ENCODE measurements at places on chromosomes 4 and X.

DNA sequence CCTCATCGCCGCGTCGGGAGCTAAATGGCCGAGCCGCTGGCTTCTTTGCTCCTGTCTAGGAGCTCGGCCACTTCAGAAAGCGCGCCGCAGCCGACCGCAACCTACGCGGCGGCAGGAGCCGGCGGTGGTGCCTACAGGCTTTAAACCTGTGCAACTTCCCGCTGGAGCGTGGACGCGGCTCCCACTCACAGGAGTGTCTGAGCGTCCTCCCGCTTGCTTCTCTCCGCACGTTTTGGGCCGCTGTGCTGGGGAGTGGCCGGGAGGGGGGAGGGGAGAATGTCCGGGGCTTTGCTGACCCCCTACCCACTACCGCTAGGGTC, 1.0 kb downstream of the NHSL2 start:
- DNase-seq = no peak

DNA sequence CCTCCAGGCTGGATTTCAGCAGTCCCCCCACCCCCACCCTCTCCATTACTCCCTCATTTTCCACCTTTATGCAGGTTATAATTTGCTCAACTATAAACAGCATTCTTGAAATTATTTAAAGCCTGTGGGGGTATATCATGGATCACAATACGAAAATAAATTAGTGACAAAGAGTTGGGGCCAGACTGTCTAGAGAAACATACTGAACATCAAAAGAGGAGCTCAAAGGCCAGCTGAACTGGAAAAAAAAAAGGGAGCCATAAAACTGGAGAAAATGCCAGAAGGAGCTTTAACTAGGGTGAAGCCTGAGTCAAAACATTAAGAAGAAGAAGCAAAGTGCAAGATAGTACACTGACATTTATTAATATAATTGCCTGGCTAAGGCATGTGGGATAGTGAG, 137.8 kb downstream of the ANTXR2 start:
- no peak for DNase-seq

DNA sequence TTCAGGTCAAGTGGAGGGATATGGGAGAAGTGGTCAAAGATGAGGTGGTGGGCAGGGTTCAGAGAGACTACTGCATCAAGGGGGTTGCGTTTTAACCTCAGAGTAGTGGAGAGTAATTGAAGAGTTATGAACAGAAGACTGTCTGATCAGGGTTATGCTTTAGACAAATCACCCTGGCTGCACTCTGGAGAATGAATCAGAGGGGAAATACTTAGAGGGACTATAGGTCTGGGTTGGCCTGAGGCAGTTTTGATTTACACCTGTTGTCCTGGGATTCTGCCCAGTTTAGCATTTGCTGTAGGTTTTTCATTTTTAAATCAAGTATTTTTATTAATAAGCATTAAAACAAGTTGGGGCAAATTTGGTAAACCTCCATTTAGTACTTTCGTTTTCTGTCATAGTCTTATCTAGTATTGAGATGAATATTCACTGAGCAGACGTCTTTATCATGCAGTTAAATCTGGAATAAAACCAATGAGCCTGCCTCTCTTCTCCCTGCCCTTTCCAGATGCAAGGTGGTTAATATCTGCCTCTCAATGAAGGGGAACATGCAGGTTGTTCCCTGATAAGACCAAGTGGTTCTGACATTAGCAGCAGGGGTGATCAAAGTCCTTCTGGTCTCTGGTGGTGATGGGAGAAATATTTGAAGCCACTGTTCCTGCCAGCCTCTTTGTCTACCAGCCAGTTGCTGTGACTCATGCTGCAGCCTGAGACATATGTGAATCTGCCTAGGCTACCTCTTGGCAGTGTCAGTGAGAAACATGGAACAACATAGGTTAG, 116.0 kb upstream of the RPS6KA3 start:
- no peak for DNase-seq

GRCh38 chrX:9846631-9847030, 60.4 kb downstream of the SHROOM2 start:
- DNase-seq = no peak

DNA sequence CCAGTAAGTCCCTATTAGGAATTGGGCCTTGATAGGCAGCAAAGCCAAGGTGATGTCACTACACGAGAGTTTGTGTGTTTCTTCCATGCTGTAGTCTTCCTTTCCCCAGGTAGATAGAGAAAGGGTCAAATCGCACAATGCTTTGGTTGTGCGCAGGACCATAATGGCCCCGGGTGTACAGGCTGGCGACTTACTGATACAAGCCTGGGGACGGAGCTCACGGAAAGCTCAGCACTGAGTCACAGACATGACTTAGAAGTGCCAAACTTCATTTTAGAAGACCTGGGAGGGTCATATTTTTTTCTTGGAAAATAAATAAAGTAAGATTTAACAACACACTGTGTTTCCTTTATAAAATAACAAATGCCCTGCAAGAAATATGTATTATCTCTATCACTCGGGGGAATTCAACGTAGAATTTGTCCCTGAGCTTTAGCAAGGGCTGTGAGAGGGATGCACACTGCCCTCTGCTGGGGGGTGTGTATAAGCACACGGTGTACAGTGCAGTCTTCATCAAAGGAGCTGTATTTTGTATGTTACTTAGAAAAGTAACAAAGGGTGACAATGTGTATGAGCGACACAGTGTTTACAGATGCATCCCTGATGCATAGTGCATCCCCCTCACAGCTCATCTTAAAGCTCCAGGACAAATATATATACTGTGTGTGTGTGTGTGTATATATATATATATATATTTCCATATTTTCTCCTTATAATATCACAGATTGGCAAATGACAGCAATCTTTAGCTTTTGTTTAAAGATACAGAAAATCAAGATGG, 254.5 kb upstream of the VEGFC start:
- DNase-seq = peak; percentile 4

- no peak for DNase-seq
Measured at GRCh38 chr4:42638993-42639392, 17.9 kb downstream of the ATP8A1 start.

GRCh38 chr4:11727903-11728564, 299.3 kb upstream of the HS3ST1 start:
- no peak for DNase-seq

DNA sequence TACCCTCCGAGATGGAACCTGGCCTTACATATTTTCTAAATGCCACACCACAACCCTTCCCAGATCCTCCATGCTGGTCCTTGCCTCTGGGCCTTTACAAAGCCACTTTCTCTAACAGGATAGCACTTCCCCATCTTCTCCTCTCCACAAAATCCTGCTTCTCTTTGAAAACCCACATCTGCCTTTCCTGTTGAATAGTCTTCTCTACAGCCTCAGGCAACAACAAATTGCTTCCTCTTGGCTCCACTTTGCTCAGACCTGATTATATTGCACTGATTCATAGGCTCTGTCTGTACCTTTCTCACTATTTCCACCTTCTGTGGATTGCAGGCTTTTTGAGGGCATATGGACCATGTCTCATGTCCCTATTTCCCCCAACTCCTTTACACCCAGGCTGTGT, 203.7 kb upstream of the MBNL3 start:
- no peak for DNase-seq

DNA sequence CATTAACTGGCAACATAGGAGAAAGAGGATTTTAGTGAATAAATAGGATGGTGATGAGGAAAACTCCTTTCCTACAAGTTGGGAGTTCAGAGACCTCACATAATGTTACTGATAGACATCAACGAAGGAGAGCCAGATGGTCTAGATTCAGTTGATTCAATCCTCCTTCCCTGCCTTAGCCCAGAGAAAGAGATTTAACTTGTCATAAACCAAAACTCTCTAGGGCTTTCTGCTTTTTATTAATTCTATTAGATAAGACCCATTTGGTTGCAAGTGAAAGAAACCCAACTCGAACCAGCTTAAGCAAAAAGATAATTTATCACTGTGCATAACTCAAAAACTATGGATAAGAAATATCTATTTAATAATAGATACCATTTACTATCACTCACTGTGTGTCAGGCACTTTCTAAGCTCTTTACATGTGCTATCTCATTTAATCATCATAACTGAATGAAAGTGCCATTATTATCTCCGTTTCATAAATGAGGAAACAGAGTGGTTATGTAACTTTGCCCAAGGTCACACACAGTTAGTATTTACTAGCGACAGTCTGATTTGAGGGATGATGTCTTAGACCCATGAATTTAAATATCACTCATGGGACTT, 4.3 kb upstream of the UNC5C start:
- DNase-seq = no peak

- no peak for DNase-seq
Measured at GRCh38 chrX:118974908-118975671, 672 bp downstream of the LONRF3 start.

DNA sequence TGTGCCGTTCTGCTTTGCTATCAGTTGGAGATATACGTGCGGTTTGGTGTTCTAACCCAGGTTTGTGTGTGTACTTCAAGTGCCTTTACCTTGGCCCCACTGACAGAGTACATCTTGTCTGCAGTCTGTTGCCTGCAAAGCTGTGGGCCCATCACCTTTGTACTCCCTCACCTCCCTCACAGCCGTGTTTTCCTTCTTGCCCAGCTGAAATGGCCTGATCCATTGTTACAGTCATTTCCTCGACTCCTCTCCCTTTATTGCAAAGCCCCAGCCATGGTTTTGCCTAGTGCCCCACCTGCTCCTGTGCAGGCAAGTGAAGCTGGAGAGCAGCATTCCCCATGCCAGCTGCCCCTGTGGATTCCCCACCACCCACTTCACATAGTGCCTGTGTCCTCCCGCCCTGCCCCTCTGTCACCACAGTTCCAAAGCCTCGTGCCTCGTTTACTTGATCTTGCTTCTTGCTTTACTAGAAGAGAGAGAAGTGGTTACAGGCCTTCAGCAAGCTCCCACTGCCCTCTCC, 55.2 kb upstream of the TLR2 start:
- DNase-seq = no peak

DNA sequence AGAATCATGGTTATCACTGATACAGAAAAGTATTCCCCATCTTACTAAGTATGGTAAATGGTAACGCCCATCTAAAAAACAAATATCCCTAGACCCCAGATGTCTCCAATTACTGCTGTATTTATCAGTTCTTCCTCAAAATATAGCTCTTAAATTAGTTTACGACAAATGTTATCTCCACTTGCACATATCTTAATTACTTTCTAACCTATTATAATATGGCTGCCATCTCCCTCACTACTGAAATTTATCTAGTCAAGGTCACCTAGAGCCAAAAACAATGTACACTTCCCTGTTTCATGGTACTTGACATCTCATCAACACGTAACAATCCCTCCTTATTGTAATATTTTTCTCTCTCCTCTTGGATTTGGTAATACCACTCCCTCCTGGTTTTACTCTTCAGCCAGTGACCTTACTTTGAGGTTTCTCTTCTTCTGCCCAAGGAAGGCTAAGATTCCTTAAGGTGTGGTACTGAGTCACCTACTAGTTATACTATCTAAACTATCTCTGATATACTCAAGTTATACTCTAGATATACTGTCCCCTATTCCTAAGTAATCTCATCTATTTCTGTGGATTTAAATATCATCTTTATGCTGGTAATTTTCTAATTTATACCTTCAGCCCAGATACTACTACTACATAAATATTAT, 8.6 kb downstream of the LCORL start:
- DNase-seq = no peak

GRCh38 chr4:56058555-56058954, 109.8 kb downstream of the CEP135 start:
- no peak for DNase-seq

GRCh38 chr4:173934201-173934600, 349.3 kb downstream of the FBXO8 start:
- DNase-seq = no peak

DNA sequence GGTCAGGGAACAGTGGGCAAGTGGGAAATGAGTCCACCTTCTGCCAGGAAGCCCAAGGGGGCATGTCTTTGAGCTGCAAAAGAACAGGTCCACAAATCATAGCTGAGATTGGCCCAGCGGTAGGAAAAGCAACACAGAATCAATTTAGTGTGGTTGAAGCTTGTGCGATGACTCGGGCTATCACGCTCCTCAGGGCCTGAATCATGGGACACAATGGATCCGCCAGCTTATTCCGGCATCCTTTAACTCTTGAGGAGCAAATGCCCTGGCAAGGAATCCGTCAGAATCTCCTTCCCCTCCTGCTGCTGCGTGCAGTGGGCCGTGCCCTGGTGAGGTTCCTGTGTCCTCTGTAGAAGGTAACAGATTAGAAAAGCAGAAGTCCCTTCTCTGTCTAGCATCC, 98.0 kb downstream of the RELL1 start:
- DNase-seq = no peak

DNA sequence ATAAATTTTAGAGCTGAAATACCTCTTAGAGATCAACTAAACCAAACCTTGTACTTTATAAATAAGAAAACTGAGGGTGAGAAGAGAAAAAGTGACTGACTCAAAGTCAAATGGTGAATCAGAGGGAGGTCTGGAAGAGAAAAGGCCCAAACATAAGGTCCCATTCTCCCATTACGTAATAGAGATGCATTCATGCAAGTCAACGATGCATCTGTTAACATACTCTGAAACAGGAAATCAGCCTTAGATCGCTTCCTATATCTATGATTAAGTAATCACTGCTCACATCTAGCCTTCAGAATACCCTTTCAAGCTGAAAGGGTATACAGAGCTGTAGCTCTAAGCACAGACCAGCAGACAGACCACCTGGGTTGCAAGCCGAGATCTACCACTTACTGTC, 6.5 kb downstream of the RNF150 start:
- DNase-seq = no peak
